Stimulated activated CD4-positive, alpha-beta T cell treated with anti-CD3 and anti-CD28 coated beads, Interleukin-12 subunit alpha, Interleukin-12 subunit beta, amount 100 ng/mL, for 24 hours (primary cell): ENCODE measurements at places on chromosomes 7 and 10.

- DNase-seq: no peak
Measured at GRCh38 chr10:121525251-121526134, 72.8 kb downstream of the FGFR2 start.

- DNase-seq: no peak
Measured at GRCh38 chr10:125230251-125230650, 69.9 kb upstream of the CTBP2 start.

DNA sequence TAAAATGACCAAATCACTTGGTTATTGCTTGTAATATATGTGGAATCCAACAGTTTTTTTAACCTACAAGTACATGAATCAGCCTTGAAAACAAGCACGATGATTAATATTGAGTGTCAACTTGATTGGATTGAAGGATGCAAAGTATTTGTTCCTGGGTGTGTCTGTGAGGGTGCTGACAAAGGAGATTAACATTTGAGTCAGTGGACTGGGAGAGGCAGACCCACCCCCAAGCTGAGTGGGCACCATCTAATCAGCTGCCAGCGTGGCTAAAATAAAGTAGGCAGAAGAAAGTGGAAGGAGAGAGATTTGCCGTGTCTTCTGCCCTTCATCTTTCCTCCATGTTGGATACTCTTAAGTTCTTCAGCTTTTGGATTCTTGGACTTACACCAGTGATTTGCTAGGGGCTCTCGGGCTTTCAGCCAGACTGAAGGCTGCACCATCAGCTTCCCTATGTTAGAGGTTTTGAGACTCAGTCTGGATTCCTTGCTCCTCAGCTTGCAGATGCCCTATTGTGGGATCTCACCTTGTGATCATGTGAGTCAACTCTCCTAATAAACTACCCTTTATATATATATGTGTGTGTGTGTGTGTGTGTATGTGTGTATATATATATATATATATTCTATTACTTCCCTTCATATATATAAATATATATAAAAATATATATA lies 118.4 kb upstream of the WDR11 start:
- no peak for DNase-seq

DNA sequence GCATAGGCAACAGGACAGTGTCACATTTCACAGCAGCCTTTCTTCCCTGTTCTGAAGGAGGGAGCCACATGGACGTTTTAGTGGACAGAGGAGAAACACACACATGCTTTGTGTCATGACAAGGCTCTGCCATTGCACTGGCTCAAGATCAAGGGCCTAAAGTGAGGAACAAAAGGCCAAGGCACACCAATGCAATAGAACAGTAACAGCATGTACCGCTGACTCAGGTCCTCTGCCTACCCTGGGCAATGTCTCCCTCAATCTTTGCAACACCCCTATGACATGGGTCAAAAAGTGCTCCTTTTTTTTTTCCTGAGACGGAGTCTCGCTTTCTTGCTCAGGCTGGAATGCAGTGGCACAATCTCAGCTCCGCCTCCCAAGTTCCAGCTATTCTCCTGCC lies 57.8 kb upstream of the SDK1 start:
- no peak for DNase-seq

DNA sequence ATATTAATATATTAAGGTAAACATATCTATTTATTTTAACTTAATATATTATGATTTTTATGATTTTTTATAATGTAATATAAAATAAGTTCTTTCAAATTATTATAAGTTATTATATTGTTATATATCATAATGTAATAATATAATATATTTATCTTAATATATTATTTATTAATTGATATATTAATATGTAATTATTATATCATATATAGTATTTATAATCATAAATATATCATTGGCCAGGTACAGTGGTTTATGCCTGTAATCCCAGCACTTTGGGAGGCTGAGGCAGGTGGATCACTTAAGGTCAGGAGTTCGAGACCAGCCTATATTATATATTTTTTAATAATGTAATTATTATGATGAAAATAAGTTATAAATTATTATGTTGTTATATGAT lies 118.1 kb downstream of the MPP7 start:
- DNase-seq: no peak

DNA sequence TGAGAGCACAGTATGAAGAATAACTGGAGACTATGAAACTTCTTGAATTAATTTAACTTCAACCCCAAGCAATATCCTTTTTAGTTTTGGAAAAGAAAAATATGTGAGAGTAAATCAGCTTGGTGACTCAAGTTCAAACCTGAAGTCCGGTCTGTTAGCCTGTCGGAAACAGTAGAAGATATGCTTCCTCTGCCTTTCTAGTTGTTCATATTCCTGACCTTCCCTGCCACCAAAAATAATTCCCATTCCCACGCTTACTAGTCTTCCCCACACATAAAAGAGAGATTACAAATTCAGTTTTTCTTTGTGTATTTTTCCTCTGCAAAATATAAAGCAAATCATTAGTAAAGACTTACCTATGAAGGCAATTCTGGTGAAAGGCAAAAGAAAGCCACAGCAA lies 3.6 kb downstream of the SEMA3D start:
- DNase-seq: no peak

GRCh38 chr10:67808704-67809103 lies 29.3 kb downstream of the DNAJC12 start:
- DNase-seq: no peak

DNA sequence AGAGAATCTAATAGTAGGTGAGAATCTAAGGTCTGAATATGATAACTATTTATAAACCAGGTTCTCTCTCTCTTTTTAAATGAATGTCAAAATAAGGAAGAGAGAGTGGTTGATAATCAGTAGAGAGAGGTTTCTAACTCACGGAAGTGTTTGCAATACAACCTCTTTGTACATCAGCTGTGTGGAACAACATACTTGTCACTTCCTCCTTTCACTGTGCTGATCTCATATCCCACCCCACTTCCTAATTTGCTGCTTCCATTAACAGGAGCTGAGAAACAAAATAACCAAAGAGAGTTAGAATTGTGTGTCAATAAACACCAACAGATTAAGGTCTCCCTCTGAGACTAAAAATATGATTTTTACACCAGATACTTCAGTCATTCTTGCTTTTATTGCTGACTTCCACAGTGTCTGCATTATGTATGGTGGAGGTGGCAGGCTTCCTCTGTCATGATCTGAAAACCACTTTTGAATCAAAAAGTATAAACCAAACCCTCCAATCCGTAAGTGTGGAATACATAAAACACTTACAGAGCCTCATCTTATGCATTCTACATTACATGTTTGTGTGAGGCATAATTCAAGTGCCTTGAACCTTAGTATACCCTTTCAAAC lies 25.0 kb downstream of the CACUL1 start:
- no peak for DNase-seq

GRCh38 chr10:114553436-114553835 lies 104.6 kb downstream of the ABLIM1 start:
- no peak for DNase-seq

DNA sequence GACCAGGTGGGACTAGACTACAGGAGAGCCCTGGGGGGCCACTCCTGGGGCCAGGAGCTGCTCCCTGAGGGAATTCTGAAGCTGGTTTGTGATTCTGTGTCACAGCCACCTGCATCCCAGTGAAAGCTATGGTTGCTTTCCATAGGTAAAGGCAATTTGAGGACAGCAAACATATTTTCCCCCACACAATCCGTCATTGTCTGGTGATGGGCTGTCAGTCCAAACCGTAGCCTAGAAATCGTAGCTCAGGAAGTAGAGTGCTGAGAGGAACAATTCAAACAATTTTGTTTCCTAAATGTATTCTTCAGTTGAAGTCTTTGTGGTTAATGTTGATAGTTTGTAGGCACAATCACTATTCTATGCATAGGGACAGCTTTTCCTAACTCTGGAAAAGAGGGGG lies 106.0 kb upstream of the INSYN2A start:
- no peak for DNase-seq

DNA sequence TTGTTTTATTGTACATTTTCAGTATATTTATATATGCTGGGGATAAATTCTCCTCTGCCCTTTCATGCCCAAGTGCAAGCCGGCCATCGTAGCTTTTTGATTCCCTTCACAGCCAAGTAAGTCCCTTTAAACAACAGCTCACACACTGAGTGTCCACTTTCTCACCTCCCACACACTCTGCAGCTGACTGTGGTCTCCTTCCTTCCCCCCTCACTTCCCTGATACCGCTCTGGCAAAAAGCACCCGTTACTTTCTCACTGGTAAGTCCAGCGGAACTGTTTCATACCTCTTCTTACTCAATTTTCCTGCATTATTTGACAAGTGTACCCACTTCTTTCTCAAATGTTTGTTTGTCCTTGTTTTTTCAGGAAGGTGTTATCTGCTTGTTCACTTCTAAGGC lies 35.2 kb downstream of the MGAM start:
- no peak for DNase-seq

GRCh38 chr7:158050441-158050977 lies 537.1 kb downstream of the PTPRN2 start:
- DNase-seq: no peak

GRCh38 chr10:88181902-88182600 lies 318.6 kb downstream of the PTEN start:
- DNase-seq: no peak

GRCh38 chr10:80506189-80506575 lies 31.5 kb upstream of the SH2D4B start:
- no peak for DNase-seq

DNA sequence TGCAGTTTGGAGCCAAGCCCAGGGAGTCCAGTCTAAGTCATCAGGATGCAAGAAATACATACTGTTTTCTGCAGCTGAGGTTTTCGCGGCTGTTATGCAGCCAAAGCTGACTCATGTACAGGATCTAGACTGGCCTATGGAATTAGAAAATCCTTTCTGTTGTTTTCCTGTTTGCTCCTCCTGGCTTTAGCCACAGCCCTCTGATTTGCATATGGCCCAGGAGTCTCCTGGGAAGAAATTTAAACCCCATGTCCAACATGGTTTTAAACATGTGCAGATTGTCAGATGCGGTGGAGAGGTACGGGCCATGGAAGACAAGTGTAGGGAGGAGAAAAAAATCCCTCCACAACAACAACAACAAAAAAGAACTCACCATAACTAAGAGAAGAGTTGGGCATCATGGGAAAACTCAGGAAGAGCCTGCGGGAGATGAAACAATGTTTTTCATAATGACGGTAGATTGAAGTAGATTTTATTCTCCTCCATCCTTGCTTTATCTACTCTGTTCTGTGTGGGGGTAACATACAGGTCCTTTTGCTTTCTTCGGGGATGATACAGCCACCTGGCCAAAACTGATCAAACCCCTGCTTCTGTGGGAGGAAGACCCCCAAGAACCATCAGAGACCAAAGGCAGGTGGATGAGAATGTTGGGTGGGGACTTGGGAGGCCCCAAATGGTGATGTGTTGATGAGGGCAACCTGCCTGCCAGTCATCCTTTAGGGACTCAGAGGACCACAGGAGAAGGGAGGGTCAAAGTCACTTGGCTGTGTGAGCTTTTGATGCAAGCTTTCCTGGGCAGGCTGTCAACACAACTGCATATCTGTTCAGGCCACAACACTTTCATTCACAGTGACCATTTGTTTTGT lies 29.8 kb upstream of the GNA12 start:
- DNase-seq: no peak

DNA sequence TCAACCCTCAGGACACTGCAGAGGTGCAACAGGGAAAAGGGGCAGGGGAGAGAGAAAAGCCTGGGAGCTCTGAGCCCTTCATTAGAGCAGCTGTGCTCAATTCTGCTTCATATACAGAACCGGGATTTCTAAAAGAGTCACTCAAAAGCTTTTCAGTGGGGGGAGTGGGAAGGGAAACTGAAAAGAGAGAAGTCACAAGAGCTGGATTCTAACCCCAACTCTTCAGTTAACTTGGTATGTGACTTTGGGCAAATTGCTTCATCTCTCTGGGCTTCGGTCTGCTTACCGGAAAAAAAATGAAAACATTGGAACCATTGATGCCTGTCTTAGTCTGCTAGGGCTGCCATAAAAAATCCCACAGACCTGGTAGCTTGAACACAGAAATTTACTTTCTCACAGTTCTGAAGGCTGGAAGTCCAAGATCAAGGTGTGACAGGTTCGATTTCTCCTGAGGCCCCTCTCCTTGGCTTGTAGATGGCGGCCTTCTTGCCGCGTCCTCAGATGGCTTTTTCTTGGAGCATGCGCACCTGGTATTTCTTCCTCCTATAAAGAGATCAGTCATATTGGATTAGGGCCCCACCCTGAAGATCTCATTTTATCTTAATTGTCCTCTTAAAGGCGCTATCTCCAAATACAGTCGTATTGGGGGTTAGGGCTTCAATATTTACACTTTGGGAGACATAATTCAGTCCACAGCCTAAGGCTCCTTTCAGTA lies 118.3 kb upstream of the KMT2E start:
- no peak for DNase-seq

DNA sequence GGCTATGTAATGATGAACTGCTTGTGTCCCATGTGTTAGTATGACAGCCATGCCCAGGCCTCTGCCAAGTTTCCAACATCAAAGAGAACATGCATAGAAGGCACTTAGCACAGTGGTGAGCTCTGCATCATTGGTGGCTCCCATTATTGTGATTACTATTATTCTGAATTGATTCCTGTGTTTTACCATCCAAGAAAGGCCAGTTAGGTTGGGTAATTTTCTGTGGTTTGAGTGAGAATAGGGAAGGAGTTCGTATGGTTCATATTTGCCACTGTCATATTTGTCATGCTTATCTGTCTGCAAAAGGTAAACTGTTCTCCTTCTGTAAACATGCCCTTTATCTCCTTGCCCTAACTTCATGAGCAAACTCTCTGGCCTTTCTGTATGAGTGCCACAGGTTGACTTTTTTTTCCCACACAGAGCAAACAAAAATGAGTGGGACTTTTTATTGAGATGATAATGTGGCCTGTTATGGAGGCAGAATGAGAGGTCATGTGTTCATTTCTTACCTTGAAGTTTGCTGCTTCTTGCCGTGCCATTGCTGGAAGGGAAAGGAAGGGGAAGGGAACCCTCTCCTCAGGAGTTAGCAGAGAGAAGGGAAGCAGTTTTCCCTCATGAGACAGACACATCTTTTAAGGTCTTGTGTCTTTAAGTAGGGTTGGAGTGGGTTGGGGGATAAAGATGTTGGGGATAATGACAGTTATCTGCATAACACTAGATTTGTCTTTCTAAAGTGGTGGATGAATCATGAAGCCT lies 301.9 kb downstream of the LRMDA start:
- DNase-seq: no peak

GRCh38 chr10:19628767-19629560 lies 187.3 kb upstream of the PLXDC2 start:
- DNase-seq: no peak

DNA sequence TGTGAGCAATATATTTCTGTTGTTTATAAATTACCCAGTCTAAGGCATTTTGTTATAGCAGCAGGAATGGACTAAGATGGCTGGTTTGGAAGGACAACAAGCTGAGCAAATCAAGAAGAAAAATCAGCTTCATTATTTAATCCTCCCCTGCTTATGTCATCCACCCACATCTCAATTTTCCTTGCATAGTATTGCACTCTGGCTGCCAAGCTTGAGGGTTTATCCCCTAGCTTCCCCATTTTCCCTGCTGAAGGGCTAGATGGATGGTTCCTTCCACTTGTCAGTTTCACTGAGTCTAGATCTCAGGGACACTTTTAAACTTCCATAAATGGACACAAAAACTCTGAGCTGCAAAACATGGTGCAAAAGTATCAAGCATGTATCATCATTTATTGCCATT lies 75.2 kb upstream of the LAMB4 start:
- DNase-seq: no peak

- DNase-seq: no peak
Measured at GRCh38 chr7:97026715-97027426, 2.2 kb upstream of the DLX5 start.

- no peak for DNase-seq
Measured at GRCh38 chr10:103706762-103707161, 148.6 kb downstream of the SH3PXD2A start.

- no peak for DNase-seq
Measured at GRCh38 chr10:52639652-52640051, 132.9 kb downstream of the MBL2 start.

GRCh38 chr7:80671744-80672143 lies 33.3 kb downstream of the CD36 start:
- no peak for DNase-seq
